ENCODE measurements at places on chromosomes 12 and 14.

DNA sequence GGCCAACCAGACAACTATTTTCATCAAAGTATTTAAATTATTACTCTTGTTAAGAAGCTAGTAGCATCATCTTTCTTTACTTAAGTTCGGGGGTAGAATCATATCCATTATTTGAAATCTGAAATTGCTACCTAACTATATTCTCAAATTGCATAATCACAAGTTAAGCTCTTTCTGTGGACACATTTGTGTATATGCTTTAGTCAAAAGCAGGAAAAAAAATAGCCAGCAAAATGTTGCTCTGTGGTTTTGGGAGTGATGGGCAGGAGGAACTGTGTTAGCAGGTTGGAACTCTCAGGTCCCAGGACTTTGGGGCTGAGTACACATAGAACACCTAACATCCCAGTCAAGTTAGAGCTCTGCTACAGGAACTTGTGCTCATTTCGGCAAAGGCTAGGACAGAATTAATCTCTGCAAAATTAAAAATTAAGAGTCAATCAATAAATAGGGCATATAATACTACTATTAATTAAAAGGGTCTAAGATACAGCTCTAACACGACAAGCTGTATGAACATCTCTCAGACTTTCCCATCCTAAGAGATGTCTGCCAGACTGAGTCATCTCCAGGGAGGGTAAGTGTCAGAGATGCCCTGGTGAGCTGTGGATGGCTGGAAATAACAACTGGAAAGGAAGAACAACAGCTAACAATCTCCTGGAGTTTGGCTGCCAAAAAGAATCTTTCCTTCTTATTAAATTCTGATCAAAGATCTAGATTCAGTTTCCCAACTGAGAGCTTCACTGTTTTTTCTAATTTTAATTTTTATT, 203.5 kb upstream of the GZMB start:
- DNase-seq: peak; percentile 53

GRCh38 chr14:78448164-78449094, 278.3 kb downstream of the NRXN3 start:
- peak; percentile 57 for DNase-seq

GRCh38 chr14:22977434-22977683, 5.0 kb downstream of the AJUBA start:
- peak; percentile 18 for DNase-seq

DNA sequence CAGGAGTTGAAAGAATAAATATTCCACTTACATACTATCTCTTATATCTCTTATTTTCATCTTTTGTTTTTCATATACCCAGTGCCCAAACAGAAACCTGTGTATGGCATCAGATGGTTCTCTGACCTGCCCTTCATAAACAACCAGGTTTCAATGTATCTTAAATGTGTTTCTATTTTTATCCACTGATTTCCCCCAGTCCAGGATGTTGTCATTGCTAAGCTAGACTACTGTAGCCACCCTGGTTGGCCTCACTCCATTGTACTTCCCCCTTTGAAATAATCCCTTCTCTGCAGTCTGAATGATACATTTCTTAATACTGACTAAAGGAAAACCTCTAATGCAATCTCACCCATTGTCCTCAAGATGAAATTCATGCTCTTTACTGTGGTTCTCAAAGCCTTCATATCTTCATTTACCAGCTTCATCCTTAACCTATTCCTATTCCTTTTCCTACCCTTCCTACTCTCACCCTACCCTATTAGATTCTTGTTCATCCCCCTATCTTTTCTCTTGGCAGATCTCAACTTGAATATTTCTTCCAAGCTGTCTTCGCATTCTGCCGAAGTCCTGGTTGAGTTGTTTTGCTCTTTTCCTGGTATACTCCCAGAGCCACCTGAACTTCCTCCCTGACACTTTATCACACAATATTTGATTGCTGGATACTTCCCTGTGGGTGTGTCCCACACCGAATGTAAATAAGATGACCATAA, 312.4 kb downstream of the FOXG1 start:
- no peak for DNase-seq

DNA sequence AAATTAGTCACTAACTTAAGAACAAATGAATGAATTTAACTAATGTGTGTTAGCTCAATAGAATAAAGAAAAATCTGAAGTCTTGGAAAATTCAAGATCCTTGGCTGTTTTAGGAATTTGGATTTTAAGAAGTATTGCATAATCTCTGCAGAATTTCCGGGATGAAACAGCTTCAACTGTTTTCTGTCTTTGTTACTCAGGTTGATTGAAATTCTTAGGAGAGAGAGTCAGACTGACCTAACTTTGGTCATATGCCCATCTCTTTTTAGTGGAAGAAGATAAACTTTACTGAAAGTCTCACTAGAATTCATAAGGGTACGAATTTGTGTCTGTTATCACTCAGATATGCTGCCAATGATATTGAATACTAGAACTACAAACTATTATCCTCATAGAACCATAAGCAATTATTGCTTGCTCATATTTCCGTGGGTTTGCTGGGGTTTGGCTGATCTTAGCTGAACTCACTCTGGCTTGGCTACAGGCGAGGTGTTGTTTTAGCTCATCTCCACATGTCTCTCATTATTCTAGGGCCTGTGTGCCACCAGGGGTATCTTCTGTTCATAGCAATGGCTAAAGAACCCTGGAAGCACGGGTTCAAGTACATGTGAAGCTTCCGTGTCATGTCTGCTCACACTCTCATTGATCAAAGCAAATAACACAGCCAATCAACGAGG, 257.4 kb upstream of the NOVA1 start:
- peak; percentile 57 for DNase-seq

DNA sequence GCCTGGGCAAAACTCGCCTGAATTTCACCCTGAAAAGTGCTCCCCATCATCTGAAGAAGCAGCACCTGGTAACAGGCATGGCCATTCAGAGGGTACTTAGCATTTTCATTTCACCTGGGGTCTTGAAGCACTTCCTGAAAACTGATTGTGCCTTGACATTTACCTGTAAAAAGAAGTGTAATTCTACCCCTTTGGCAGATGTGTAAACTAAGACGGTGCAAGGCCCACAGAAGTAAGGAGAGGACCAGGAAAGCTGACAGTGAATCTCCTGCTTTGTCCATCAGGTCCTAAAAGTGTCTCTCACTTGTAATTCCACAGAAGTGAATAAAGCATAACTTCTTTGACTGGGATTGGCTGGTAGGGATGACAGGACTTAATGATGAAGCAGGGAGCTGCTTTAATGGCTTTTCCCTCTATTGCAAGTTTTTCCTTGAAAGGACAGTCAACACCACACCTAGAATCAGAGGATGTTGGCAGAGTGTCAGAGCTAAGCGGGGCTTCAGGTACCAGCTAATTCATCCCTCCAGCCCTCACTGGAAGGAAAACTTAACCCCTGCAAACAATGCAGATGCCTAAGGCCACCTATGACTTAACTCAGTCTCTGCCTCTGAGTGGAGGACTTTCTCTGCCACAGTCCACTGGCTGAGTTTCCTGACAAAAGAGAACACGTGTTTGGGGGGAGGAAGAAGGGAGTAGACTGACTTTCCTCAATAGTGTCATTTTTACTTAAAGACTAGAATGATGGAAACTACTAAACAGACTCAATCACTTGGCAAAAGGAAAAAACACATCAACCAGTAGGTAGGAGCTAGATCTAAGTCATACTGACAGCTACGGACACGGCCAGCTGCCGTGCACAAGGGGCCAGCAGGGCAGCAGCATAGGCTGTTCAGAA, 74.7 kb downstream of the NUAK1 start:
- DNase-seq: no peak

DNA sequence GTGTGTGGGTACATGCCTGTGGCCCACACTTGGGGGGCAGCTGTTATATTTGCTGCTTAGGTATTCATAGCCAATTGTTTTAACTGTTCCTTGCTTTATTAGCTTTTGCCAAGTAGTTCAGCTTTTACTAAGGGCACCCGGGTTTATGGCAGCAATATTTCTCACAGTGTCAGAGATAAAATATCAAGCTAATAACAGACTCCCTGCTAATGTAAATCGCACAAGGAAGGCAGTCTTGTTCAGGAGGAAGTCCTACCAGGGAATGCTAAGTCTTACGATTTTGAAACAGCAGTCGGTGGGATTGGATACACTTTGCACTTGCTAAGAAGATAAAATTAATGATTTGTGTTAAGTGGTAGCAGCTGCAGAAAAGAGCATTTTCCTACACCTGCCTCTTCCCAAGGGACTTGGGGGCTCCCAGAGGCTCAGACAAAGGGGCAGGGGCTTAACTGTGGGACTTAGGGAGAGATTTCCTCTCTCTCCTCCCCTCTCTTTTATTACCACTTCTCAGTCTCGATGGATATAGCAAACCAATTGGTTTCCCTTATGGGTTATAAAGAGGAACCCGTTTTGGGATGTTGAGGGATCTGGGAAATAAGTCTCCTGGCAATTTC, 175.1 kb downstream of the NRXN3 start:
- no peak for DNase-seq

Data from HCEC 1CT (cell line).